Activated T-helper 1 cell treated with Interleukin-2 at 50 U/mL for 16 hours (primary cell): ENCODE measurements at places on chromosomes 5 and 9.

GRCh38 chr5:32589416-32589815, 4.1 kb downstream of the SUB1 start:
- DNase-seq: no peak

GRCh38 chr9:27717991-27718390, 144.7 kb upstream of the C9orf72 start:
- DNase-seq: no peak

GRCh38 chr9:87214991-87215390, 267.7 kb upstream of the GAS1 start:
- DNase-seq: no peak

DNA sequence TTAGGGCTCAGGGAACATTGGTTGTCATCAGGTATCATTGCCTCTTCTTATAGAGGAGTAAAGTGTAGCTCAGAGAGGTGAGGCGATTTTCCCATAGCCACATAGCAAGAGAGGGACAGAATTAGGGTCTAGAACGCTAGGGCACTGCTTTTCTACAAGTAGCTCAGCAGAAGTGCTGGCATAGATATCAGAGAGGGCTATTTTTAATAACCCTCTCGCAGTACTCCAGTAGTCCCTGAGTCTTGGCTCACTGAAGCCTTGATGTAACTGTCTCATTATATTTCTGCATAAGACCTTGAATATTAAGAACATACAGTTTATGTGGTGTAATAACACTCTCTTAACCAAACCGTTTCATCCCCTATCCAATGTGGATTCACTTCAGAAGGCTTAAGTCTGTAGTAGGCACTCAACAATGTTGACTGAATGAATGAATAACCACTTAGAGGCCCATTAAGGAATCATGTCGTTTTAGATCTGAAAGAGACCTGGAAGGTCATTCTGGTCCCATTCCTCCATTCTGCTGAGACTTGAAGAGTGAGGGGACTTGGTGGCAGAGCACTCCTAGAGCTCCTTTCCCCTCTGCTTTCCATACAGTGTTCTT, 4.7 kb upstream of the FRMPD1 start:
- no peak for DNase-seq
